NCI-H1694 (cell line): ENCODE measurements at places on chromosomes 6 and 20.

DNA sequence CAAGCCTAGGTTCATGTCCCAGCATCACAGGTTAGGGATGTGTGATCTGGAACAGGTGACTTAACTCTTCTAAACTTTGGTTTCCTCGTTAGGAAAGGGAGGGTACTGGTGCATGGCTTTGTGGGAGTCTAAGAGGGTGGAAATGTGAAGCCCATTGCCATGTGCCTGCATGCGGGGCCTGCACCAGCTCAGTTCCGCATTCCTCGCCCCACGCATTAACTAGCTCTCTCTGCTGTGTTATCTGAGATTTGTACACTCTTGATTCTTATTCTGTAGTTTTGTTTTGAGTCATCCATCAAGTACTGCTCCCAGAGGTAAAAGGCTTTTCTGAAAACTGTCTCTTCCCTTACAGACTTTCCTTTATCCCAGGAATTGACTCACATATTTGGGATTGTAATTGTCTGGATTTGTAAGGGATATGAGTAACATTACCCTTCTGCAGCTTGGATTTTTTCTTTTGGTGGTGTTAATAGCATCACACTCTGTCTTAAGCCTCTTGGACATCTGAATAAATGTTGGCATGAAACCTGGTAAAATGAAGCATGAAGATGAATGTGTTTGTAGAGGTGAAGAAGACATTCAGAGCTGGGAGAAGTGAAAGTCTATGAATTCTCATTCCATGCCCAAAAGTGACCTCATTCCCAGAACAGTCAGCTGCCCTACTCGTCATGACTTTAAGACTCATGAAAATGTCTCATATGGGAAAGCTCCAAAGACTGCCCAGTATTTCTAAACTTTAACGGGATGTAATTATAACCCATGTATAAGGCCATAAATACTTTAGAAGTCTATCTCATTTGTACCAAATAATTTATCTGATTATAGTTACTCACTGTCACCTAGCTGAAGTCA lies 357.3 kb downstream of the FOXA2 start:
- DNase-seq = no peak

- no peak for DNase-seq
Measured at GRCh38 chr6:13159300-13159699, 169.0 kb downstream of the TBC1D7 start.

- no peak for DNase-seq
Measured at GRCh38 chr6:125301435-125302391, at the start of gene HDDC2. TSS of gene HDDC2 (minus strand) at chr6:125301967. CDS start at chr6:125301932, 35 bp downstream.

GRCh38 chr6:63672582-63673129 lies 37.1 kb downstream of the PHF3 start:
- no peak for DNase-seq

DNA sequence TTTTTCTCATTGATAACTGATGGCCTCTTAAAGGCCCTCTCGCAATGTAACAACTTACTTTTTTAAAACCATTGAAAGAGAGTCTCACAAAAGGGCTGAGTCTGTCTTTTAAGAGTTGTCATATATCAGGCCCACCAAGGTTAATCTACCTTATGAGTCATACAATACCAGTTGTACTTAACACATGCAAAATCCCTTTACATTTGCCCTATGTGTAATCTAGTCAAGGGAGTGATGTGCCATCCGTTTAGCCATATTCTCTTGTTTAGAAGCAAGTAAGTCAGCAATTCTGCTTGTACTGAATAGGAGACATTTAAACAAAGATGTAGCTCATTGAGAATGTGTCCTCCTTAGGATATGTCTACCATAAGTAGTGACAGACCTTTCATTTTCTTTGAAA lies 143.7 kb downstream of the TENT5A start:
- DNase-seq = no peak

DNA sequence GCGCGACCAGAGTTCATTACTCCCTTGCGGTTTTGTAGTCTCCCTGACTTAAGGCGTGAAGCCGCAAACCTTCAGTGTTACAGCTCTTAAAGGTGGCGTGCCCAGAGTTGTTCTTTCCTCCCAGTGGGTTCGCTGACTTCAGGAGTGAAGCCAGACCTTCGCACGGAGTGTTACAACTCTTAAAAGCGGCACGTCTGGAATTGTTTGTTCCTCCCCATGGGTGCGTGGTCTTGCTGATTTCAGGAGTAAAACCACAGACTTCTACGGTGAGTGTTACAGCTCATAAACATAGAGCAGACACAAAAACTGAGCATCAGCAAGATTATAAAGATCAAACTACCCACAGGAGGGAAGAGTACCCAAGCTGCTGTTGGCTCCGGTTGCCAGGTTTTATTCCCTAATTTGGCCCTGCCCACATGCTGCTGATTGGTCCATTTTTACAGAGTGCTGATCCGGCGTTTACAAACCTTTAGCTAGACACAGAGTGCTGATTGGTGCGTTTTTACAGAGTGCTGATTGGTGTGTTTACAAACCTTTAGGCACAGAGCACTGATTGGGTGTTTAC lies 10.4 kb downstream of the TMEM14C start:
- no peak for DNase-seq

DNA sequence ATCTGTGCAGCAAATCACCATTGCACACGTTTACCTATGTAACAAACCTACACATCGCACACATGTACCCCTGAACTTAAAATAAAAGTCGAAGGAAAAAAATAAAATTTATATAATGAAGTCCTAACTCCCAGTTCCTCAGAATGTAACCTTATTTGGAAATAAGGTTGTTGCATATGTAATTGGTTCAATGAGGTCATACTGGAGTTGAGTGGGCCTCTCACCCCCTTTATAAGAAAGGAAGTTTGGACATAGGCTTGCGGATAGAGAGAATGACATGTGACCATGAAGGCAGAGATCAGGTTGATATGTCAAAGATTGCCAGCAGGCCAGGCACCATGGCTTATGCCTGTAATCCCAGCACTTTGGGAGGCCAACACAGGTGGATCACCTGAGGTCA lies 16.1 kb upstream of the ZBTB22 start:
- DNase-seq = no peak

DNA sequence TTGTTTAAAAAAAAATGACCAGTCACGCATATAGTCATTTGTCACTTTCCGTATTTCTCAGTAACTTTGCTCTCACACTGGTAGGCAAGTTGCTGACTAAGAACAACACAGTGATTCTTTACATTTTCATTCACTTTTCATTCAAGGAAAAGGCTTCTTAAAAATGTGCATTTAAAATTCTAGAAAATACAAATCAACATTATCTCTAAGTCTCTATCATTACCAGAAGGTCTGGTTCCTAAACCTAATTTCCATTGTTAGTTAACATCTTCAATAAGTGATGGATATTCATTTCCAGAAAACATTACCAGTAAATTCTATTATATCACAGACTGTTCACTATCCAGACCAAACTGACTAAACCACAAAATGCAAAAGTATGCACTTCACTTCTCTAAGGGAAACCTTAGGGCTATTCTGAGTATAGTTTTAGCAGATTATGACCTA lies 115.3 kb downstream of the AHI1 start:
- no peak for DNase-seq

DNA sequence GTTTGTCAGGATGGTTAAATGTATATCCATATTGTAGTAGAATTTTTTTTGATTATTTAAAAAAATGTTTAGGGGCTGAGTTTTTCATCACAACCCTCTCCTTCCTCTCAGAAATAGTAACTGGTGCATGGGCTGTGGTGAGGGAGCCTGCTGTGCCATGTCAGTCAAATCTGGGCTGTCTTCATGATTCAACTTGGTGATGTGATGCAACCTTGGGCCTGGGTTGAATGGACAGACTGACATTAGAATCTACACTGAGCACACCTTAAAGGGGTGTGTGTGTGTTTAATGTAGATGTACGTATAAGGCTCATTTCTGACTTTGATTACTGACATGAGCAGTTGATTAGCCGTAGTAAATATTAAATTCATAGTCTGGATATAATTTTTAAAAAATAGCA lies 3.7 kb downstream of the TJAP1 start:
- DNase-seq = no peak

DNA sequence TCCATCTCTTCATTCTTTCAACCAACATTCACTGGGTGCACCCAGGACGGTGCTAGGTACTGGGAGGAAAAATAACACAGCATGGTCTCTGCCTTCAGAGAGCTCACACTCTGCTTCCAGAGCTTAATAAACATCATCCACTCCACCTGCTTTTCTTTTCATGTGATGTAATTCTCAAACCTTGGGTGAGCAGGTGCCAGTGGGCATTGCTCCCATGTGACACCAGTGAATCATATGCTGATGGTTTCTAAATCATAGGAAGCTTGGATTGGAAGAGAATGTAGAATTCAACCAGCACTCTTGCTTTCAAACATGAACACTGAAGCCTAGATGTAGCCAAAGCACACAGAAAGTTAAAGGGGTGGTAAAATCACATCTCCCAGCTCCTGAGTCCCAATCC lies 189.8 kb downstream of the FOXA2 start:
- DNase-seq = no peak

DNA sequence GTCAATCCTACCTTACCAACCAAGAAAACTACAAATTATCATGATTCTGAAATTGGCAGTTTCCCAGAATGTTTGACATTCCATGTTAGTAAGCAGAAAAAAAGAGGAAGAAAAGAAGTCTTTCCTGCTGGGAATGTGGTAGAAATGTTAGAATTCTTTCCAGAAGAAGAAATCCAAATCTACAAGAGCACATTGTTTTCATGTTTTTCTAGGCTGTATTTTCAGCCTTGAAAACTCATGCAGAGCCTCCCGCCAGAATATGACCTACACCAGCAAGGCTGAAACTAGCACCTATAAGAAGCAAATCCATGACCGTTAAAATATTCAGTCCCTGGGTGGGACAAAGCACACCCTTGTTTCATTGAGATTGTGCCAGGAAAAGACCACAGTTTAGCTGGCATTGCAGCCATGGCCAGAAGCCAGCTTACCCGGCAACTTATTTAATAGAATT lies 259.4 kb downstream of the GJA1 start:
- DNase-seq = no peak

GRCh38 chr6:108463784-108464183 lies 96.9 kb upstream of the FOXO3 start:
- DNase-seq = no peak

DNA sequence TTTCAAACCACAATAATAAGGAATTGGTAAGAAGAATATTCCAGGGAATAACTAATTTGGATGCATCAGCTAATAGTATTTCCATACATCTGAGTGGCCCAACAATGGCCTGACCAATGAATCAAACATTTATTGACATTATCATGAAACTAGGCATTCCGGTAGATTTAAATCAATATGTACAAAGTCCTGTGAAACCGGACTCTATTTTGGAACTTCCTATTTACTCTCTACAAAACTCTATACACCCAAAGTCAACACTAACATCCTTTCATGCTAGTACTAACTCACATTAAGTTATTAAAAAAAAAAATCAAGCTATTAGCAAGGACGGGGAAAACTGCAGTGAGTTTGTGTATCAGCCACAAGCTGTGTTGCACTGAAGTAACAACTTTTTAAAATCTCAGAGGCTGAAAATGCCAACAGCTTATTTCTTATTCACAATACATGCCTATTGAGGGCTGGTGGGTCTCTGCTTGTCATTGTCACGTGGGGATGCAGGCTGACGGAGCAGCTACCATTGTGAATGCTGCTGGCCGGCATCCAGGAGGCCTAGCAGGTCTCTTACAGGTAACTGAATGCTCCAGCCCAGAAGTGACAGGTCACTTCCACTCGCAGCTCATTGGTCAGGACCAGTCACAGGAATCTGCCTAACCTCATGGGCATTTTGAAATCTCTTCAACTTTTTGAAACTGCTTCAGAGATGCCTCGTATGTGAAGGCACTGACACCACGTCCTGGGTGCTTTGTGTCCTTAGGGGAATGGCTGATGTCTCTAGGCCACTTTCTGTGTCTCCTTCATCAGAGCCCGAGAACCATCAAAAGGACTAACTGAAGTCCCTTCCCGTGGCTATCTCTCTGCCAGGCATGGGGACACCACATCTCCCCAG lies 76.3 kb downstream of the SLC22A23 start:
- DNase-seq = no peak

GRCh38 chr6:25302677-25303128 lies 23.5 kb downstream of the CARMIL1 start:
- DNase-seq = no peak

DNA sequence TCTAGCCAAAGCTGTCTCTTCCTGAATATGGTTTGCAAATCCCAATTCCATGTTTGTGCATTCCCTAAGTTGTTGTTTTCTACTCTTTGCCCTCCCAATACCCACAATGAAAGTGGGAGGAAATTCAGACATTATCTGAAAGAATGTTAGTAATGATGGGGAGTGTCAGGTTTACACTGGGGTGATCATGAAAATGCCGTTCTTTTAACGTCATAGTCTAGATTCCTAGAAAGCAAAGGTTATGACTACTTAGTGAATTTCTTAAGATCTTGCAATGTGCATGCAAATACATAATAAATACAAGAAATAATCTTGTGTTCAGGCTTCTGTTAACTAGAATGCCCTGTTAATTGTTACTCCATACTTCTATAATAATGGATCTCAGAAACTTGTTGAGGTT lies 101.0 kb downstream of the LCA5 start:
- DNase-seq = no peak

DNA sequence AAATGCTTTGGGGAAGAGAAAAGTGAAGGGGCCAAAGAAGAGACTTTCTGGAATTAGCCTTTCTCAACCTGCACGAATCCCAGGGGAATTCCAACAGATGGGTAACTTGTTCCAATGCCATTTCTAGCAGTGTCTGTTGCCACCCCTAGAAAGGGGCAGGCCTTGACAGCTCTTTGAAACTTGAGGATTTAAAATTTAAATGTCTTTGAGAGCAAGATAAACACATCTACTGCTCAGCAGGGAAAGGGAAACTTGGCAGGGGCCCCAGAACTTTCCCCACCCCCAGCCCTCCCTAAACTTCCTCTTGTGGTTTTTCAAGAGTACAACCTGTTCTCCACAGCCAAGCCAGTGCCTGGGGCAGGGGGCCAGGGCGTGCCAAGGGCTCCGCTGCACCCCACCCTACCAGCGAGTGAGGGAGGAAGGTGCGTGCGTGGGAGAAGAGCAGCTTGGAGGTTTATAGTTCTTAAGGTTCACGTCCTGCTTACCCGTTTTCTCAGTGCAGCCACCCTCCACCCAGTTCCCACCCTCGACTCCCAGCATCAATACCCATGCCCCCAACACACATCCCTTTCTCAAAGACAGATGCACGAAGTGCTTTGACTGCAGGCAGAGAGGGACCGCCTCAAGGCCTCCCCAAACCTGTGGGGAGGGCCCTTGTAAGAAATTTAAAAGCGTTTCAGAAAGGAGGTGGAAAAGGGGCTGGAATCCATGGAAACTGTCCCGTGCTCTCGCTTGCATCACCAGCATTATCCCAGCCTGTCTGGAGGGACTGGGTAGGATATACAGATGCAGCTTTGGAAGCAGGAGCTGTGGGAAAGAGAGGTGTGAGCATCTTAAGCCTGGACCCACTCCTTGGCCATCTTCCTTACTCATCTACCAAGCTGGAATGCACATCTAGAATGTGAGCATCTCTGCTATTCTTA lies 4.5 kb upstream of the TAF8 start:
- DNase-seq = no peak

- DNase-seq = no peak
Measured at GRCh38 chr6:47079638-47080037, 37.5 kb upstream of the ADGRF1 start.

DNA sequence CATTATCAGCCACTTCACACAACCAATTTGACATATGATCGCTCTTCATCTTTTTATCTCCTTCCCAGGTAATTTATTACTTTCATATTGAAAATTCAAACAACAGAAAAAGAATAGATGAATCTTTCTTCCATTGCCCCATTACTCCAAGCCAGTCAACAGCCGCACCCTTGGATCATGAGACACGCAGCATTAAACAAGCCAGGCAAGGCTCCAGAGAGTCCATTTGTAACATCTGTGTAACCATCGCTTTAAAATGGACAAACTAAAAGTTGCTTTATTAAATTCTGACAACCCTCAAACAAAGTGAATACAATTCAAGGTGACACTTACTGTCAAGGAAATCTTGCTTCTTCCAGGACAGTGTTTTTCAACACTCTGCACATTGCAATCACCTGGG lies 200.3 kb downstream of the EPM2A start:
- DNase-seq = no peak
